ENCODE measurements at places on chromosomes 3 and 15.

DNA sequence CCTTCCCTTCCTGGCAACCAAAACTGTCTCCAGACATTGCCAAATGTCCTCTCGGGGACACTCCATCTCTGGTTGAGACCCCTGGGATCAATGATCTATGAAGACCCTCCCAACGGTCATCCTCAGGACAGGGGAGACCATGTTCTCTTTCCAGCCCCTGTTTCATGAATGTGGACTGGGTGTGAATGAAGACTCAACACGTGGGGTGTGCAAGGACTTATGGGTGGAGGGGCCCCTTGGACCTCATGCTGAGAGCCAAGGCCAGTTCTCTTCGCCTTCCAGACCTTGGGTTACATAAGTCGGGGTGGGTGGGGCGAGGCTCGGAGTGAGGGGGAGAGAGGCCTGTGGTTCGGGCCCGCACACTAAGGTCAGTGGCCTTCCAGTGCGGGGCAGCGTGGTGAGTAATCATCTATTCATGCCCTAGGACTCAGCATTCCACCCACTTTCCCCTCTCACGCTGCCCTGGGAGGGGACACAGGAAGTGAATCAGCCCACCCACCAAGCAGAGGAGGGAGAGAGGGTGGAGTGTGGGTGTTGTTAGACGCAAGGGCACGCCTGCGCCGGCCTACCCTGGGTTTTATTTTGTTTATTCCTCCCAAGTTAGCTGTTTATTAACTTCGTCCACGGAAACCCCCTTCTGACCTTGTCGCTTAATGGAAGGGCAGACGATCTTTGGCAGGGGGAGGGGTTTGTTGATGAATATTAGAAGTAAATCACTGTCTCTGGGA is 6.7 kb downstream of the PAQR5 start:
- DNase-seq = no peak

DNA sequence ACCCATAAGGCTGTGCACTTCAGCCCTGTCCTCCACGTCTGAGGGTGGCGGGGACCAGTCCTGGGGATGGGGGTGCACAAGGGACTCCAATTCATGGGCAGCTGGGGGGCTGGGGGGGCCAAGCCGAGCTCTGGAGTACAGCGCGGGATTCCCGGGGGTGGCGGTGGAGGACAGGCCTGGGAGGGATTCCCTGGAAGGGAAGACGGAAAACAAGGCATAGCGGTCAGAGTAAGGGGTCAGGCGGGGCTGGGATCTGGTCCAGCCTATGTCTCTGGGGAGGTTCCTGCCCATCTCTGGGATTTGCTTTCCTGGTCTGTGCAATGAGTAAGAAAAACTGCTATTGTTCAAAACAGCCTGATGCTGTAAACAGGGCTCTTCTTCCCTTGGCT is 8.1 kb upstream of the IGDCC3 start:
- DNase-seq = no peak

- DNase-seq = no peak
Measured at GRCh38 chr3:179045719-179046402, 25.7 kb downstream of the ZMAT3 start.

- DNase-seq = no peak
Measured at GRCh38 chr3:105277656-105278055, 89.1 kb upstream of the ALCAM start.

DNA sequence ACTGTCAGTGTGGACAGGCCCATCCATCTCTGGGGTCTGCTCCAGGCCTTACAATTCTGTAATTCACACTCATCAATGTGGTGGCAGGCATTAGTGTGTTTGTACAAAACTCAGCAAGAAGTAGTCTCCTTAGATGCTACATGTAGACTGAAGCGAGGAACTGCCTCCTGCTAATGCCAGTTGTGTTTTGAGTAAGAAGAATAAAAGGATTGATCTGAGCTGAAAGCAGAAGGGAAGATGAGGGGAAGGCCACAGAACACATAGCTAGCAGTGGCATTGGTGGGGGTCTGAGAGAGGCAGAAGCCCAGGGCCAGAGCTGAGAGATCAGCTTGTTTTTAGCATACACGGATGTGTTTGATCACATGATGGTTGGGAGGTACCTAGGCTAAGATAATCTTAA is 144.1 kb downstream of the TIGIT start:
- no peak for DNase-seq

GRCh38 chr15:71634820-71635560 is 175.4 kb upstream of the NR2E3 start:
- no peak for DNase-seq

- no peak for DNase-seq
Measured at GRCh38 chr15:26391567-26392194, 381.2 kb downstream of the GABRB3 start.
